ENCODE measurements at places on chromosomes 4 and X. TPM values are rescaled to one million over a fixed set of nuclear protein-coding genes. Genes with fewer than 3 reads are reported as not detected.

Gene SLC9B1
- 2.6 TPM for total RNA-seq

Gene FGFR3
- total RNA-seq = 0.89 TPM

Gene UGT2B11
- 0.13 TPM for total RNA-seq

Gene ITGB1BP2
- total RNA-seq = 140 TPM

Gene MAGEC2
- total RNA-seq = not detected

Gene RRH
- 0.18 TPM for total RNA-seq

DNA sequence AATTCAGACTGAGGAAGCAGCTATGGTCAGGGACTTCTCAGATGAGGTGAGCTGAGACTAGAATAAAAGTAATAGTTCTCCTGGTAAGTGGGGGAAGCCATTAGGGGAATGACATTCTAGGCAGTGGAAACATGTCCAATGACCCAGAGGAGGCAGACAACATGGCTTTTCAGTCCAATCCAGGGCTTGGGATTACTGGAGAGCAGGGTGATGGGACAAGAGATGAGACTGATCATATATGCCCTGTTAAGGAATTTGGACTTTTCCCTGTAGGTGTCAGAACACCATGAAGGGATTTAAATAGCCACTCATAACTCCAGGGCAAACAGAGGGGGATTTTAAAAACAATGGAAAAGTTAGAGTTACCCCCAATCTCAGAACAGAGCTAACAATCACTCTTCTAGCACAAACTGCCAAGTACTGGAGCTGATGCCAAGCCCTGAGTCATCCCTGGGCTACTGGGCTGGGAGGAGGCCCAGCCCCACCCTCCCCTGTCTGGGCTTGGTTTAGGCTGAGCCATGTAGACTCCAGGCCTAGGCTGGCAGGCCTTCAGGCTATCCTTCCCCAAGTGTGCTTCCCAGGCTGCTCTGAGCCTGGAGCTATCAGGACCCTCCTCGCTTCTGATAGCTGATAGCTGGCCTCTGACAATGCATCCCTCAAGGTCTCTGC is 22.7 kb upstream of the MSN start:
- peak; percentile 87 for DNase-seq
- no peak overlapping the region for H3K27ac ChIP-seq
- H3K27me3 ChIP-seq = no peaks in the 10 kb centered on the region
- H3K4me3 ChIP-seq = no peak overlapping the region
- H3K36me3 ChIP-seq = no peaks in the 10 kb centered on the region

DNA sequence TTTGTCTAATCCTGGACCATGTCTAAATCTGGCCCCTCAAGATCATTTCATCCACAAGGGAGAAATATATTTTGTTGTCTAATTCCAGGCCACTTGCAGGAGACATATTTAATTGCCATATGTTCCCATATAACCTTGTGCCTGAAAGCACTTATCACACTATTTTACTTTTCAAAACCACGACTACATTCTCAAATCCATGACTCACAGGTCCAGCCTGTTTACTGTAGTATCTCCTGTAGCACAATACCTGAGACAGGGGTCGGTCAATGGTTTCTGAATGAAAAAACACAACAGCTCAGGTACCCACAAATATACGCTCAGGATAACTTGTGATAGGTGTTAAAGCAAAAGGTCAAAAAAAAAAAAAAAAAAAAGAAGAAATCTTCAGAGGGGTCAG is 60.9 kb downstream of the SEC24D start:
- H3K27ac ChIP-seq = no peak overlapping the region
- peaks cover 3% of the 10 kb centered on the region for H3K36me3 ChIP-seq
- H3K4me1 ChIP-seq = peaks cover 6% of the 10 kb centered on the region
- no peaks in the 10 kb centered on the region for H3K27me3 ChIP-seq
- DNase-seq = no peak
- no peak overlapping the region for H3K4me3 ChIP-seq

DNA sequence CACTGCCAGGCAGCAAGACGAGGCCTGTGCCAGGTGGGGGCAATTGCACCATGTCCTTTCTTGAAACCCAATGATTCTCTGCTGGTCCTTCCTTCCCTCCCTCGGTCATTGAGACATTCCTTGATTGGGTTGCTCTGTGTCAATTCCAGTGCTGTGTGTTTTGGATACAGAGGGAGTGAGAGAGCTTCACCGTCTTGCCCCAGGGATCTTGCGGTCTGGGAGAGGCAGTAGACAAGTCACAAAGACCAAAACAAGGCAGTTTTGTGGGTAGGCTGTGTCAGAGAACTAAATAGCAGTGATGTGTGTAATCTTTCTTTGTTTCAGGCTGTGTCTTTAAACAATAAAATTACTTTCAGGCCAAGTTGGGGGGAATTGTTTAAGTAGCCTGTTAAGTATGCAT is 38.8 kb upstream of the TADA2B start:
- no peaks in the 10 kb centered on the region for H3K27me3 ChIP-seq
- no peak for DNase-seq
- H3K4me3 ChIP-seq = no peak overlapping the region
- peaks cover 15% of the 10 kb centered on the region for H3K4me1 ChIP-seq

- H3K27ac ChIP-seq = no peak overlapping the region
- H3K4me3 ChIP-seq = no peak overlapping the region
- DNase-seq = no peak
- H3K27me3 ChIP-seq = no peaks in the 10 kb centered on the region
- no peaks in the 10 kb centered on the region for H3K4me1 ChIP-seq
- H3K36me3 ChIP-seq = no peaks in the 10 kb centered on the region
These were observed 159.3 kb downstream of the FAM47B start for GRCh38 chrX:35101901-35102300.

GRCh38 chrX:3811331-3812311 is 98.2 kb upstream of the PRKX start:
- peaks cover 14% of the 10 kb centered on the region for H3K27me3 ChIP-seq
- H3K27ac ChIP-seq = no peak overlapping the region
- peak; percentile 69 for DNase-seq
- no peak overlapping the region for H3K4me3 ChIP-seq

DNA sequence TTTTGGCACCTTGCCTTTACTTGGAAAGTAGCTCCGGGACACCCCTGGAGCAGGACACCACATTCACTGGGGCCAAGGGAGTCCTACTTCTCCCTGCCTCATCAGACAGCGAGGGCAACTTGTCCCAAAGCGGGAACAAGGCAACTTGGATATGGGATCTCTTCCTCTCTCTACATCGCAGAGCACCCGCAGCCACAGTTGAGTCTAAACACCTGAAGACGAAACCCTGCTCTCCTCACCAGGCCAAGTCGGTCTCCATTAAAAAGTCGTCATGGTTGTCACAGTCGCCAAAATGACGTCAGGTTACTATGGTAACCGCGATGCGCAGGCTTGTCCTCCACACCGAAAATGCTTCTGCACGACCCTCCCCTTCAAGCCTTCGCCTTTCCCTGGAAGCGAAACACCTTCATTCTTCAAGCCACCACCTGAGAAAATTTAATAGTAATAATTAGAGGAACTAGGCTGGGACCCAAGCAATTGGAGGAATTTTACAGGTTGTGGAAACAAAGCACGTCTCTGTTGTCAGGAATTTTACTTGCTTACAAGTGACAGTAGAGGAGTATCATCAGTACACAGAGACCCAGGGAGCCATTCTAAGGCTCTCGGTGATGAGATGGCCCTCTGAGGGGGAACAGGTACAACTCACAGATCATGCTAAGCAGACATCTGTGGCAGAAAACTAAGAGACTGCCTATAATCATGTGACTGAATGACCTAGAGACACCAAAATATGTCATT is 30.5 kb upstream of the TCEAL4 start:
- peaks cover 12% of the 10 kb centered on the region for H3K27me3 ChIP-seq
- no peaks in the 10 kb centered on the region for H3K4me1 ChIP-seq
- peak overlapping the region; percentile 44 for H3K4me3 ChIP-seq
- no peak overlapping the region for H3K27ac ChIP-seq
- H3K36me3 ChIP-seq = no peaks in the 10 kb centered on the region
- DNase-seq = peak; percentile 84

DNA sequence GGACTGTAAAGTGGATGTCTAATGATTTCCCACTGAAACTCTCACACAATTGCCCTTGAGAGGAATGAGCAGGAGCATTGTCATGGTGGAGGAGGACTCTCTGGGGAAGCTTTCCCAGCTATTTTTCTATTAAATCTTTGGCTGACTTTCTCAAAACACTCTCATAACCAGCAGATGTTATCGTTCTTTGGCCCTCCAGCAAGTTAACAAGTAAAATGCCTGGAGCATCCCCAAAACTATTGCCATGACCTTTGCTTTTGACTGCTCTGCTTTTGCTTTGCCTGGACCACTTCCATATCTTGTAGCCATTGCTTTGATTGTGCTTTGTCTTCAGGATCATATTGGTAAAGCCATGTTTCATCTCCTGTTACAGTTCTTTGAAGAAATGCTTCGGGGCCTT is 120.2 kb upstream of the PDE5A start:
- H3K36me3 ChIP-seq = no peaks in the 10 kb centered on the region
- peak; percentile 80 for DNase-seq
- no peak overlapping the region for H3K4me3 ChIP-seq
- H3K4me1 ChIP-seq = peaks cover 2% of the 10 kb centered on the region

DNA sequence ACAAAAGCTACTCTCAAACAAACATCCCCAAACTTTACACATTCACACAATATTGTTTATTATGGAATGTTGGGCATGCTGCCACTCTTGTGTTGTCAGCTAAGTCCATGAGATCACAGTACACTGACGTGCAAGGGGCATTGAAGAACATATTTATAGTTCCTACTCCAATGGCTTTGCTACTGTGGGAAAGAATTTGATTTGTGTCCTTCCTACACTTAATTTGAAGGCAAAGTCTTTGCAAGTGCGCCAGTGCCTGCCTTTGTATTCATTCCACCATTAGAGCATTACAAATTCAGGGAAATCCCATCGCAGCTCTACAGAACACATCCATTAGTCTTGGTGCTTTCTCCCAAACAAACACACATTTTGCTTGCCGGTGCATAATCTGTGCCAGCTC is 45.4 kb upstream of the FTHL17 start:
- no peaks in the 10 kb centered on the region for H3K27me3 ChIP-seq
- peaks cover 2% of the 10 kb centered on the region for H3K36me3 ChIP-seq
- H3K4me1 ChIP-seq = no peaks in the 10 kb centered on the region
- DNase-seq = peak; percentile 72

GRCh38 chrX:111490688-111491087 is 20.8 kb upstream of the SERTM2 start:
- H3K36me3 ChIP-seq = no peaks in the 10 kb centered on the region
- DNase-seq = peak; percentile 54
- H3K4me3 ChIP-seq = no peak overlapping the region
- peaks cover 7% of the 10 kb centered on the region for H3K27me3 ChIP-seq
- H3K27ac ChIP-seq = no peak overlapping the region
- no peaks in the 10 kb centered on the region for H3K4me1 ChIP-seq

DNA sequence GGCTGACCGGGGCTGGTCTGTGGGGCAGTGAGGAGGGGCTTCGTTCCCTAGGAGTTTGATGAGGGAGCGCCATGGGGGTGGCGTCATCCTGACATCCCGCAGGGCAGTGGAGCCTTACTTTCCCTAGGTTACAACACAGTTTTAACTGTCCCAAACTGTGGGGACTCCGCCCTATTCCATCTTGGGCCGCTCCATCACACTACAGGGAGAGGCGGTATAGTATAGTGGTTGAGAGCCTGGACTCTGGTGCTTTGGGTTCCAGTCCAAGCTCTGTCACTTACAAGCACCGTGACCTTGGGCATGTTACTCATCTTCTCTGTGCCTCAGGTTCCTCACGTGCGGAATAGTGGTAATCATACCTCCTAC is 44.2 kb downstream of the ZNF185 start:
- H3K27me3 ChIP-seq = peaks cover 7% of the 10 kb centered on the region
- DNase-seq = no peak
- H3K4me3 ChIP-seq = peak overlapping the region; percentile 63
- H3K4me1 ChIP-seq = peaks cover 5% of the 10 kb centered on the region
- H3K27ac ChIP-seq = peak overlapping the region; percentile 86

DNA sequence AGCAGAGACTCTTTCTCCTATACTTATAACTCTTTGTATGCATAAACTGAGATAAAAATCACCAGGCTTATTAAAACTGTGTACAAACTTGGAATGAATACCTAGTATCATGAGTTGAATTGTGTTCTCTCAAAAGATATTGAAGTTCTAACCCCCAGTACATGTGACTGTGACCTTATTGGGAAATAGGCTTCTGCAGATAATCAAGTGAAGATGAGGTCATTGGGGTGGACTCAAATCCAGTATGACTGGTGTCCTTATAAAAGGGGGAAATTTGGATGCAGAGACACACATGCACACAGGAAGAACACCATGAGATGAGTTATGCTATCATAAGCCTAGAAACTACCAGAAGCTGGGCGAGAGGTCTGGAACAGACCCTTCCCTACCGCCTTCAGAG is 26.2 kb downstream of the ZNF827 start:
- no peaks in the 10 kb centered on the region for H3K36me3 ChIP-seq
- peaks cover 11% of the 10 kb centered on the region for H3K4me1 ChIP-seq
- no peak overlapping the region for H3K4me3 ChIP-seq
- H3K27ac ChIP-seq = no peak overlapping the region
- H3K27me3 ChIP-seq = no peaks in the 10 kb centered on the region
- DNase-seq = no peak

- DNase-seq = peak; percentile 80
- H3K4me3 ChIP-seq = peak overlapping the region; percentile 55
- H3K27me3 ChIP-seq = peaks cover 91% of the 10 kb centered on the region
- no peaks in the 10 kb centered on the region for H3K36me3 ChIP-seq
These were observed 74.8 kb upstream of the BCOR start for GRCh38 chrX:40172401-40173142.

DNA sequence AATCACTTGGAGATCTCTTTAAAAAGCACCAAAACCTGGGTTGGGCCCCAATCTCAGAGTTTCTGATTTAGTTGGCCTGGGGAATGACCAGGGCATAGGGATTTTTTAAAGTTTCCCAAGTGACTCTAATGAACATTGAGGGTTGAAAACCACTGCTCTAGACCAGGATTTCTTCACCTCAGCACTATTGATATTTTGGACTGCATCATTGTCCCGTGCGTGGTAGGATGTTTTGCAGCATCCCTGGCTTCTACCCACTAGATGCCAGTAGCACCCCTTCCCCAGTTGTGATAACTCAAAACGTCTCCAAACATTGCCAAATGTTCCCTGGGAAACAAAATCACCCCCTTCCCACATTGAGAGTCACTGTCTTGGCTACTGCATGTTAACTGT is 61.8 kb downstream of the ATXN3L start:
- DNase-seq = no peak
- H3K27ac ChIP-seq = no peak overlapping the region
- no peaks in the 10 kb centered on the region for H3K4me1 ChIP-seq

DNA sequence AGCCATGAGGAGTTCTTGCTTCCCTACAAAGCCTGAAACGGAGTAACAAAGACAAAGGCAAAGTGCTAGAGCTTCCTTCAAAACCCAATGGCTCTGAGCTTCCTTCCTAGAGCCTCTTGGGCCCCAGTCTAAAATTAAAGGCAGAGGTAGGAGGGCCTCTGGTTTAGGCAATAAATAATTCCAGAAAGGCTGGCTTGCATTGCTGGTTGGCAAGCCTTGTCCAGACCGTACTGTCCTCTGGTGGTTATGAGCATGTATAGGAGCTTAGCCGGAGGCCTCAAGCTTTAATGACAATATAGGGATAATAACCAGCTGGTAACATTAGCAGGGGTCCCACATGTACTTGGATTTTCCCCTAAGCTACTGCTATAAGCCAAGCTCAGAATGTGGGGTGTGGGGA is 237.3 kb downstream of the AR start:
- DNase-seq = no peak
- no peak overlapping the region for H3K4me3 ChIP-seq
- peaks cover 2% of the 10 kb centered on the region for H3K27me3 ChIP-seq
- no peaks in the 10 kb centered on the region for H3K36me3 ChIP-seq
- peak overlapping the region; percentile 67 for H3K27ac ChIP-seq
